SHP77 (cell line): ENCODE measurements at places on chromosomes 11 and 22.

DNA sequence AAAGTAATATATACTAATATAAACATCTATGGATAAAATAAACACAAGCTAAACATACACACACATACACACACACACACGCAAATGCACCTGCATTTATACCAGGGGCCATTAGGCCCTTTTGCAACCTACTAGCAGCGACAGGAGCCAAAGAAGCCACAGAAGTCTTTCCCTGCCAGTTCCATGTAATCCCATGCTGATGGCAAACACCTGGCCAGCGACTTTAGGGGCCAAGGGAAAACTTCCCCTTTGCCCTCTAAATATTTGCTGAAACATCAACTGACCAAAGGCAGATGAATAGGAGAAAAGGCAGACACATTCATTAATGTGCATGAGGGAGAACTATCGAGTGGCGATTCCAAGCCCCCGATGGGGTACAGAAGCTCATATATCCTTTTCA is 14.8 kb upstream of the P2RY2 start:
- no peak for DNase-seq

DNA sequence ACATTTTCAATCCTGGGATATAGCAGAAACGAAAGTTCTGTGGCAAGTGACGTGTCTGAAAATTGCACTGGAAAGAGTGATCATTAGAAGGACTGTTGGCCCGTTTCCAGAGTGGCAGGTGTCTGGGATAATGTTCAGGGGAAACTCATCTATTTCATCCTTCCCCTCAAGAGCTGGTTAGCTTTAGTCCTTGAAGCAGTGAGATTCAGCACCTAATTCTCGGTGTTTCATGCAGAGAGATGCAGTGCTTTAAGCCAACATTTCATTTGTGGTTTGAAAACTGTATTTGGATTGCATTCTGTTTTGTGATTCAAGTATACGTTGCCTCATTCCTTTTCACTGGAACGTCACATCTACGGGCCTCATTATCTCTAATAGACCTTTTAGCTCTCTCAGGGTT is 205.0 kb upstream of the RAG2 start:
- peak; percentile 69 for DNase-seq

GRCh38 chr11:71432761-71433647 is 15.2 kb downstream of the DHCR7 start:
- DNase-seq = no peak

GRCh38 chr11:122663764-122664163 is 8.2 kb downstream of the UBASH3B start:
- DNase-seq = no peak

DNA sequence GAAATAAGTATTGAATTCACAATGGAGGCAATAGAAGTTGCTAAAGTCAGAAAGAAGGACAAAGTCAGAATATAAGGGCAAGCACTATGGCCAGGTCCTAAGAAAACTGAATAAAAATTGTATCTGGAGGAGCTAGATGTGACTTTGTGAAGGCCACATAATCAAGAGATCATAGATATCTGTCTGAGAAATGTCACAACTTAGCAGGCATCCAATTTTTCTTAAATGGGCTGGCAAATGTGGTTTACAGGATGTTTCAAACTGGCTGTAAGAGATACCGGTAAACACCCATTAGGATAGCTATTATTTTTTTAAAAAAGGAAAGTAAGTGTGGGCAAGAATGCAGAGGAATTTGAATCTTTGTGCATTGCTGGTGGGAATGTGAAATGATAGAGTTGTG is 303.1 kb upstream of the CHORDC1 start:
- DNase-seq = no peak

DNA sequence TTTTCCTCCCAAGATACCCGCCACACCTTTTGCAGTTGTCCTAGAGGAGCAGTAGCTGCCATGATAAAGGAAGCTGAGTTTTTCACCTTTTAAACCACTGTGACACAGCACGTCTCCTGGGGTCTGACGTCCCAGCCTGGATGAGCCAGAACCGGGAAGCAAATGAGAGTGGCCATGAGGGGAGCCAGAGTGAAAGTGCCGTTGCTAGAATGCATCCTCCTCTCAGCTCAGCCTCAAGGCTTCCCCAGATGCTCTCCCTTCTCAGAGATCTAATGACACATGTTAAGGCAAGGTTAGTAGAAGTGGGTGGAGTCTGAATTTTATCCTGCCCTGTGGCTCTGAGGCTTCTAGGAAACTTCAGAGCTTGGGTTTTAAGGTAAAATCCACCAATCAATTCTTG is 23.4 kb upstream of the HTR3A start:
- no peak for DNase-seq

- DNase-seq = no peak
These were observed 6.5 kb upstream of the B4GALNT4 start for GRCh38 chr11:362642-363442.

DNA sequence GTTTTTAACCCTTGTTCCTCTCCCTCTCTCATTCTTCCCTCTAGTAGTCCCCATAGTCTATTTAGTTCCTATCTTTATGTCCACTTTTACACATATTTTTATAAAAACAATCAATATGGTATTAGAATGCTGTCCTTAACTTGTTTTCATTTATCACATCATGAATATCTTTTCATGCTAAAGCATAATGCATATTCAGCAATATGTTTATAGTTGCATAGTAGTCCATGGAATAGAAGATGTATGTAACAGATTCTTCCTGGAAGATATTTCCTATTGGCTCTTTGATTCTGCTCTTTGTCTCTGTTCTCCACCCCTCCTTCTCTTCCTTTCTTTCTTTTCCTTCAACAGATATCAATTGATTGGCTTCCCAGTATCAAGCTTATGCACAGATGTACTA is 1047.1 kb upstream of the TENM4 start:
- DNase-seq = no peak

- no peak for DNase-seq
These were observed 50.1 kb downstream of the DNHD1 start for GRCh38 chr11:6547177-6547576.

DNA sequence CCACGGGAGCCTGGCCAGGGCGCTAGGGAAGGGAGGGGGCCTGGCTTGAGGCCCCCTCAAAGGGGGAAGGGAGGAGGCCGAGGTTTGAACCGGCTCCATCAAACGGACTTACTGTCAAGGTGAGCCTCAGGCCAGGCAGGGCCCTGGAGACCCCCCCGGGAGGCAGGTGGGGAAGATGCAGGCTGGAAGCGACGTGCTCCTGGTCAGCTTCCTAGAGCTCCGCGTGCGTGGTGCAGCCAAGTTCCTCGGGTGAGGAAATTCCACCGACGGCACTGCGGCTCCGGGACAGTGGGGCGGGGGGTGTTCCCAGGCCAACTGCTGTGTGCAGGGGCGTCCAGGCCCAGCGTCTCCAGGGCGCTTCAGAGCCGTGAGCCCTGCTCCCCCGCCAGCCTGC is 7.2 kb upstream of the TRABD start:
- DNase-seq = no peak

- peak; percentile 57 for DNase-seq
These were observed 423 bp upstream of the RTN3 start for GRCh38 chr11:63680834-63681320.

- no peak for DNase-seq
These were observed 7.4 kb upstream of the SOX6 start for GRCh38 chr11:16363706-16364105.

DNA sequence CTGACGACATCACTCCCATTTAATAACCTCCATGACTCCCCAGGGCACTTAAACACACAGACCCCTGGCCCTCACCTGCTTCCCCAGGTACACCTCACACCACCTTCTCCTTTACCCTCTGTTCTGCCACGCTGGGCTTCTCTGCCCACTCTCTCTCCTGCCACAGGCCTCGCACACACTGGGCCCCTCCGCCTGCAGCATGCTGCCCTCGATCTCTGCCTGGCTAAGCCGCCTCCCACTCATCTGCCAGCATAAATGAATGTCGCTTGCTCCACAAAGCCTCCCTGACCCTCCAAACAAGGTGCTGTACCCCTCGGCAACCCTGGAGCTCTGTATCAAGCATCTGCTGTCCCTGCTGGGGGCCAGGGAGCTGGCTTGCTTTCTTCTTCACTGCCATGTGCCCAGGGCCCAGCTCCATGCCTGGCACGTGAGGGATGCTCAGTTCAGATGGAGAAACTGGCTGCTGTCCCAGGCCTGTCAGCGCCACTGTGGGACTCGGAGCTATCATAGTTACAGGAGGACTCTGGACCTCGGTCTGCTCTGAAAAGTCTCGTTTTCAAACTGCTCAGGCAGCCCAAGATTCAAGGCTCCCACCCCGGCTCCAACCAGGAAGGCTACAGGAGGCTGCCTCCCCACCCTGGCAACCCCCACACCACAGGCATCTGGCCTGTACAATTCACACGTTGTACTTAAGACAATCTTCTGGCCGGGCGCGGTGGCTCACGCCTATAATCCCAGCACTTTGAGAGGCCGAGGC is 11.9 kb downstream of the TTLL1 start:
- DNase-seq = no peak

GRCh38 chr22:48750826-48751440 is 1076.7 kb downstream of the BRD1 start:
- no peak for DNase-seq

DNA sequence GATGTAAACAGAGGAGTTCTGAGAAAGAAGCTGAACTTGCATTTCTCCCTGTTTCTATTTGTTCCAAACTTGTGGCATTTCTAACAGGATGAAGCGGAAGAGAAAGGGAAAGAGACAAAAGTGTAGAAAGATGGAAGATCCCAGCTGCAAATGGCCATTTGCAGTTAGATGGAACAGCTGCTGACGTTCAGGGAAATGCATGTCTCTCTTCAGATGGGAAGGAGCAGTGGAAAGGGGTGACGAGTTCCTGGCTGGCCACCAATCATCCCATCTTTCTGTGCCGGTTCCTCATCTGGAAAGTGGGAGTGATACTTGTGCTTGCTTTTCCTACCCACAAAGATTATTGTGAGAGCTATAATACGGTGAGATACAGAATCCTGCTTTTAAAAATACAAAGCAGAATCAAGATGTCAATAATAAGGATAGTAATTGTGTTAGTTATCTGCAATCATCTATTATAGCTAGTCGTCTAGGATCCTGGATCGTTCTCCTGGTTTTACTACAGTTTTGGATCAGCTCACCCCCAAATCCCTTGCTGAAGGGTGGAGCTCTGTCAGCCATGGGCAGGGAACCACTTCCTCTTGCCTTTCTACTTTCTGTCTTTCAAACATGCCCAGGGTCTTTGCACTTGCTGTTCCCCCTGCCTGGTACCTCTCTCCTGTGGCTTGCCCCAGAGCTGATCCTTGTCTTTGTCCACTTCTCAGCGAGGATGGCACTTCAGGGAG is 1.2 kb upstream of the TIMP3 start:
- DNase-seq = no peak

GRCh38 chr11:1845561-1846452 is 7.0 kb downstream of the TNNI2 start:
- DNase-seq = no peak
